ENCODE measurements at places on chromosomes 7 and 10.

DNA sequence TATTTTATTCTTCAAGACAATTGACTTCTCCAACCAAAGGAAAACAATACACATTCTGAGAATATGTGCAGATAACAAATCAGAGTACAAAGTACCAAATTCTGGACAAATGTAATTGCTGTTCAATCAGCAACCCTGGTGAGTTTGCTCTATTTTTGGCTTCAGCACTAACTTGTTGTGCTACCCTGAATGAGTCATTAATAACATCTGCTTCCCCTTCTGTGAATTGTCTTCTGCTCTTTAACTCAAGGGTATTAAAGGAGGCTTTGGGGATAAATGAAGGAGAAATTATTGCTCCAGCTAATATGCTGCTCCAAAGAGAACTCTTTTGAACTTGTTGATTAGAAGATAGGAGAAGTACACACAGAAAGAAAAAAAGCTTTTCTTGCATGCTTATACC, 459.3 kb downstream of the HTR7 start:
- DNase-seq: peak; percentile 57

DNA sequence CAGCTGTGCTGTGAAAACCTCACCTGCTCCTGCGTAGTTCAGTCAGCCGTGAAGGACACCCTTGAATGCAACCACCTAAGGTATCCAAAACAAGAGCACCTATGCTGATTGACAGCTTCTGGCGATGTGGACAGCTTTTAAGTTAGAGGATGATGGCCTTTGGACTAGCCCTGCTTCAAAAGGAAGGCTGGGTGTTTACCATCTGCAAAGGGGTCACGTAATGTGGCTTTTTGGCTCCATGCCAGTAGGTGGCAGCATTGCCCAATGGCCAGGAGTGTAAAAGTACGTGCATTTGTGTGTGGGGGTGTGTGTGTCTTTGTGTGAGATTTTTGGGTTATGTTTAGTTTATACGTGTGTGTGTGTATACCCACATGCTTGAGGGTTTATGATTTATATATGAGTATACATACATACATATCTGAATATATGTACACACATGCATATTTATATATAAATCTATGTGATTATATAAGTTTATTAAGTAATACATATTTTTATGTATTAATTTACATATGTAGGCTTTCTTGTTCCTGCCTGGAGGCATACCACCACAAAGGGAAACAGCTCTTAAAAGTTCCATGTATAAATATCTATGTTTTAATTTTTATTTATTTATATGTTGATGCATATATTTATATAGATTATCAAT, 236.3 kb upstream of the ANKRD30A start:
- peak; percentile 61 for DNase-seq

- no peak for DNase-seq
Measured at GRCh38 chr7:135499818-135500217, 10.1 kb downstream of the CNOT4 start.

DNA sequence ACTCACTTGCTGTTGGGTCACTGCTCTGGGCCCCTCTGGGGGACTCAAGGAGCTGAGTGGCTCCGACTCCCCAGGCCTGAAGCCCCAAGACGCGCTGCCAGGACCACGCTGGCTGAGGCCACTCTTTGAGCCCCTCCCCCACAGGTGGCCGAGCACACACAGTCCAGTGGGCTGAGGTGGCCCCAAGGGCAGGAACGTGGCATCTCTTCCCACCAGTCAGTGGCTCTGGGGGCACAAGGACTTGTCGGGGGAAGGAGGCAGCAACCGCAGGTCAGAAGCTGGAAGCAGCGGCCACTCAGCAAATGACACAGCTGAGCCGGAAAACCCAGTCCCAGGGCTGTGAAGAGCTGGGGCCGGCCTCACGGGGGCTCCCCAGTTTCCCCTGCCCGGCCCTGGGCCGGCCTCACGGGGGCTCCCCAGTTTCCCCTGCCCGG, 24.1 kb downstream of the GRIFIN start:
- peak; percentile 25 for DNase-seq

GRCh38 chr7:127056202-127056601, 196.5 kb downstream of the GRM8 start:
- DNase-seq: no peak

GRCh38 chr7:42700406-42701327, 211.2 kb downstream of the C7orf25 start:
- DNase-seq: no peak

- no peak for DNase-seq
Measured at GRCh38 chr7:15218261-15218660, 315.7 kb upstream of the DGKB start.

DNA sequence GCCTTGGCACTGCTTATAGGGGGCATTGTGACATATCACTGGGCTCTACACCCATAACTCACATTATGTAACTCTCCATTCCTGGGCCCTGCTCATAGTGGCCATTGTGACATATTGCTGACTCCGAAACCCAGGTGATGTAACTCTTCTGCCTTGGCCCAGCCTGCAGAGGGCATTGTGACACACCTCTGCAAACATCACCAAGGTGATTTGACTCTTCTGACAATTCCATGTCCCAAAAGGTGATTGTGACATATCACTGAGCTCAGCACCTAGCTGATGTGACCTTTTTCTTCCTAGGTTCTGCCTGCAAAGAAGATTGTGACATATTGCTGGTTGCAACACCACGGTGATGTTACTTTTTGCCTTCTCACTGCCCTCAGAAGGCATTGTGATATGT, 36.5 kb upstream of the ZNF680 start:
- no peak for DNase-seq

GRCh38 chr10:107032700-107033401, 131.7 kb downstream of the SORCS1 start:
- DNase-seq: no peak

DNA sequence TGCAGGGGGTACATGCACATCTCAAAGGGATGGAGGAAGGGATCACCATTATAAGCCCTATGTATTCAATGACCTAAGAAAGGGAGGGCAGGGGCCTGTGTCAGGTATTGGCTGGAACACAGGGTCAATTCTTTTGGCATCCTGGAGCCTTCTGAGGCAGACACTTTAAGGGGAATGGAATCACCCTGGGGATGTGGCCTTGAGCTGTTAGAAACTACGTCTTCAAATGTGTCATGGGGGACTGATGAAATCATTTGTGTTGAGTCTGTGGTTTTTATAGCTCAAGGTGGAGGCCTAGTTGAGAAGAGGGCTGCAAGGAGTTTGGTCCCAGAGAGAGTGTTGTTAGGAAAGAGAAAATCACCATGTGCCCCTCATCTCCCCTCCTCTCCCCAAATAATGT, 206.1 kb upstream of the CELF2 start:
- DNase-seq: no peak

- peak; percentile 1 for DNase-seq
Measured at GRCh38 chr10:14185316-14186045, 145.2 kb downstream of the FRMD4A start.

DNA sequence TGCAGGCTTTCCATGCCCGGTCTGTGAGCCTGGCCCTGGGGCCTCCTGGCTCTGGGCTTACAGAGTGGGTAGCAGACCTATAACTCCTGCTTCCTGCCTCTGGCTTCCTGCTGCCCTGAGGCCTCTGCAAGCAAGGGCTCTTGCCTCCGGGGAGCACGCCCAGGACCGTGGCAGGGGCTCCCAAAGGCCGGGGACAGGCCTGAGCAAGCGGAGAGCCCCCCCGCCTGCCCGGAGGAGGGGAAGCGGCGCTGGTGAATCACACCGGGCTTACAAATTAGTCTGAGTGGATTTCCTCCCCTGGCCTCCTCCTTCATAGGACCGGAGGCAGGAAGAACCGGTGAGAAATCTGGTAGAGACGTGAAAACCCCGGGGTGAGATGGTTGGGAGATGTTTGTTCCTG, 1.5 kb upstream of the MYL10 start:
- no peak for DNase-seq

- no peak for DNase-seq
Measured at GRCh38 chr10:125148528-125148927, 11.8 kb downstream of the CTBP2 start.

DNA sequence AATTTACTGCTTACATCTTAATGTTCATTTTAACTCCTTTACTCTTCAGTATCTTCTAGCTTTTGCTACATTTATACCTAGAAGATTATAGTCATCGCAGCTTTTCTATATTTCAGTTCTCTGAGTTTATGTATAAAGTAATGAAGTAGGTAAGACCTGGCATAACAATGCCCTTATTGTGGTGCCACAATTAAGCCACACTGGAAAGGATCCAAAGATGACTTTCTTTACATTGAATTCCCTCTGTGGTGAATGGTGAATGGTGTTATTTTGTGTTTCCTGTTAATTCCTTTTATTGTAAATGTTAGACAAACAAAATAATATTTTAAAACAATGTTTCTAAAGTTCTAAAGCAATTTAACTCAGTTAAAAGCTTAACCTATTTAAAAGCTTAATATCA, 36.2 kb downstream of the SEMA3D start:
- no peak for DNase-seq

GRCh38 chr7:49812534-49812933, 39.1 kb downstream of the VWC2 start:
- DNase-seq: no peak

GRCh38 chr10:22648547-22648961, 65.8 kb downstream of the PIP4K2A start:
- DNase-seq: no peak
